Stimulated activated CD8-positive, alpha-beta memory T cell treated with anti-CD3 and anti-CD28 coated beads, Interleukin-4, amount 100 ng/mL, for 1 hour (primary cell): ENCODE measurements at places on chromosomes 1 and 21.

GRCh38 chr1:40984531-40984930 is 5.0 kb downstream of the CTPS1 start:
- no peak for DNase-seq

DNA sequence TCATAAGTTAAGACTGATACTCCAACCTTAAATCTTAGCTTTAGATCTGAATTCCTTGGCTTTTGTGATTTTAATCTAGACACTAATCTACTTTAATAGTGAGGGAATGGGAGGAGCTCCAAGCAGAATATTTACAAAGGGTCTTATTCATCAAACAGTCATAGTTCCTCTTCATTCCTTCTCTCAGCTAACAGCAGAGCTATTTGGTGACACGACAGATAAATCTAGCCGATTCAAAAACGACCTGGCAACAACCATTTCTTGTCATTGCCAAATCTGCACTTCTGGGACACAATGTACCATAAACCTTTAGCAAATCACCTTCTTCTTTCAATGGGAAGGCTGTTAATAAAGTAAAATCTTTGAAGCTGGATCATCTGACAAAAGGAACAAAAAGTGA is 52.8 kb upstream of the FOXD3 start:
- no peak for DNase-seq

- no peak for DNase-seq
Measured at GRCh38 chr1:11704194-11704529, 12.7 kb downstream of the DRAXIN start.

GRCh38 chr1:180185971-180186645 is 31.4 kb downstream of the QSOX1 start:
- no peak for DNase-seq

- no peak for DNase-seq
Measured at GRCh38 chr1:189405419-189405818, 1072.2 kb downstream of the BRINP3 start.

DNA sequence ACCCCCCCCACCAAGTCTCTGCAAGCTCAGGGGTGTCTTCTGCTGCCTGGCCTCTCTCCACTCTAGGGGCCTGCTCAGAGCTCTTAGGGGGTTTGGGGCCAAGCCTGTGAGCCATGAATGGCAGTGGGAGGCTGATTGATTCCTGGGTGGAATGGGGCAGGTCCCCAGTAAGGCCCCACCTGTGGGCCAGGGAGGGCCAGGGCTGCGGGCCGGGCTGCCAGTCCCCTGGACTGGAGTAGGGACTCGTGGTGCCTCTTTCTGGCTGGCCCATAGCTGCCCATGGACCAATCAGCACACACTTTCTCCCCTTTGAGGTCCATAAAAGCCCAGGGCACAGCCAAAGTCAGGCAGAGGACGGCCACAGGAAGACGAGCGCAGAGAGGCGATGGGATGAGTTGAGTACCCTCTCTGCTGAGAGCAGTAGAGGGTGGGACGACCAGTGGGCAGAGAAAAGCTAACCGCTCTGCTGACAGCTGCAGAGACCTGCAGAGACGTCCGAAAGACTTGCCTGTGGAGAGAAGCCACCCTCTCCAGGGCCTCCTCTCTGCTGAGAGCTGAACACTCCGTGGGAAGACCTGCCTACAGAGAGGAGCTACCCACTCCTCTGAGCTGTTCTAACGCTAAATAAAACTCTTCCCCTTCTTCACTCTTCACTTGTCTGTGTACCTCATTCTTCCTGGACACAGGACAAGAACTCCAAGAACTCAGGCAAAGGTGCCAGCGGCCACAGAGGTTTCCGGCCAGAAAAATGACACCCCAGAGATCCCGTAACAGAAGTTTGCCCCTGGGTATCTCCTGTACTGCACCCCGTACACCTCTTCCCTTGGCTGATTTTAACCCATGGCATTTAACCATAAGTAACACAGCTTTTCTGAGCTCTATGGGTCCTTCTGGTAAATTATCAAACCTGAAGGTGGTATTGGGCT is 38.2 kb upstream of the TARDBP start:
- no peak for DNase-seq

DNA sequence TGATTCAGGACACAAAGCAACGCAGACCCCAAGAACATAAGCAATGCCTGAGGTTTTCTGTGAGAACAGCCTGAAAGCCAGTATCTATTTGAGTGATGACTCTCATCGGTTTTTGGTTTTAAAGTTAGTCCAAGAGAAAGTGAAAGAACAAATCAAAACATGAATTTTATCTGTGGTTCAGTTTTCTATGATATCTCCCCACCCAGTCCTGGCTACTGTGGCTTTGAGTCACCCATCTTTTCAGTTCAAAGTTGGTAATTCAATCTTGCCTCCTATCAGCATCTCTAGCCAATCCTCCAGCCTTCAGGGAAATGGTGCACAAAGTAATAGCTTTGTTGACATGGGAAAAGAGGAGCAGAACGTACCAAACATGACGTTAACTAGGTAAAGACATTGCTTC is 40.5 kb upstream of the KRTAP19-8 start:
- DNase-seq = no peak

DNA sequence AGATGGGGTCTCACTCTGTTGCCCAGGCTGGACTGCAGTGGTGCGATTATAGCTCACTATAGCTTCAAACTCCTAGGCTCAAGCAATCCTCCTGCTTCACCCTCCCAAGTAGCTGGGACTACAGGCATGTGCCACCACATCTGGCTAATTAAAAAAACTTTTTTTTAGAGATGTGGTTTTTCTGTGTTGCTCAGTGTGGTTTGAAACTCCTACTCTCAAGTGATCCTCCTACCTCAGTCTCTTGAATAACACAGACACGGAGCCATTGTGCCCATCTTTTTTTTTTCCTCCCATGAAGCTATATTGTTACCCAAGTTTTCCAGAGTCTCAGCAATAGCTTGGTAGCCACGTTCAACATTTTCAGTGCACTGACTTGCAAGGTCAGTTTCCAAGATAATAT is 2.7 kb downstream of the GIPC2 start:
- no peak for DNase-seq

DNA sequence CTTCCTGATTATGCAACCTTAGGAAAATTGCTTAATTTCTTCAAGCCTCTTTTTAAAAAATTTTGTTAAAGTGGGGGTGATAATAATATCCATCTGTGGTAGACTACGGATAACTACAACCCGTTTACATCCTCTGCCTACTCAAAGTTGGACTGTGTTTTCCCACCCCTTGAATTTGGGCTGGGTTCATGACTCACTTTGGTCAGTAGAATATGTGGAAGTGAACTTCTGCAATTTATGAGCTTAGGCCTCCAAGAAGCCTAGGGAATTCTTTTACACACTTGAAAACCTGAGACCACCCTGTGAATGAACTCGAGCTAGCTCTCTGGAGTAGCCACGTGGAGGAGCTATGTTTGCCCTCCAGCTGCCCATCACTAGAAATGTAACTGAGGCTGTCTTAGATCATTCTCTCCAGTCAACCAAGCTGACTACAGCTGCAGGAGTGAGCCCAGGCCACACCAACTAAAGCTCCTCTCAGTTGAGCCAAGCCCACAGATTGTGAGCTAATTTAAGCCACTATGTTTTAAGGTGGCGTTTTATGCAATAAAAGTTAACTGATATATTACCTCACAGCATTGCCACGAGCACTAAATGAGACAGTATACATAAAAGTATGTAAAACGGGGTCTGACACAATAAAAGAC is 29.6 kb upstream of the CACHD1 start:
- no peak for DNase-seq

GRCh38 chr1:167517535-167518330 is 596 bp downstream of the CD247 start:
- DNase-seq = peak; percentile 74

DNA sequence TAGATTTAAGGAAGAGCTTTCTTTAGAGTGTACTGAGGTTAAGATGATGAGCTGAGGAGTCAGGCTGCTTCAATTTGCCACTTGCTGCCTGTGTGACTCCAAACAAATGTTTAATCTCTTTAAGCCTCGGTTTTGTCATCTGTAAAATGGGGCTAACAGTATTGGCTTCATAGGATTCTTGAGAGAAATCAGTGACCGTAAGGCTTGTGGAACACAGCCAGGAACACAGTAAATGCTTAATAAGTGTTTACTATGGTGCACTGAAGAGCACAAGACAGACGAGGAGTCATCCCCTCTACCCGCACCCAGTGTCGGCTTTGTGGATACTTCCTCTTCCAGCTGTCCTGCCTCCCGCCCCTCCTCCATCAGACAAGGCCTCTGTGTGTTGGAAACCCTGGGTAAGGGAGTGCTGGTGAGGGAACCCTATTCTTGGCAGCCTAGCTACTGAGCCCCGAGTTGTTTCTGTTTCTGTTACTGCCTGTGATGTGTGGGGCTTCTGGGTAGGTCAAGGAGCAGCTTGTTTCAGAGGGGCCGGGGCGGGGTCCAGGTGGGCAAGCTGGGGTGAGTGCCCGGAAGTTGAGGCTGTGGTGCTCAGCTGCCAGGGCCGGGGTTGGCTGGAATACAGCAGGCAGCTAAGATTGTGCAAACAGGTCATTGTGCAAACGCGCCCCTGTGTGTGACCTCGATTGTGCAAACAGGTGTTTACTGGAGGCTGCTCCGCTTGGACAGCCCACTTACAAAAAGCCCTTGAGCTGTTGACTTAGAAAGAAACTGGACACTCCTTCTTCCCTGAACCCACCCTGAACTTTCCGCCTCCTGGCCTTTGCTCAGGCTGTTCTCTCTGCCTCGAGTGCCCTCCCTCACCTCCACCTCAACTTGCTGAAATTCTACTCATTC is 4.0 kb upstream of the CSF3R start:
- DNase-seq = no peak

- DNase-seq = no peak
Measured at GRCh38 chr1:206456577-206457370, 13.5 kb upstream of the IKBKE start.

GRCh38 chr21:23003951-23004350 is 2005.7 kb downstream of the NCAM2 start:
- DNase-seq = no peak

GRCh38 chr1:223763251-223763650 is 50.9 kb downstream of the CAPN2 start:
- DNase-seq = no peak

DNA sequence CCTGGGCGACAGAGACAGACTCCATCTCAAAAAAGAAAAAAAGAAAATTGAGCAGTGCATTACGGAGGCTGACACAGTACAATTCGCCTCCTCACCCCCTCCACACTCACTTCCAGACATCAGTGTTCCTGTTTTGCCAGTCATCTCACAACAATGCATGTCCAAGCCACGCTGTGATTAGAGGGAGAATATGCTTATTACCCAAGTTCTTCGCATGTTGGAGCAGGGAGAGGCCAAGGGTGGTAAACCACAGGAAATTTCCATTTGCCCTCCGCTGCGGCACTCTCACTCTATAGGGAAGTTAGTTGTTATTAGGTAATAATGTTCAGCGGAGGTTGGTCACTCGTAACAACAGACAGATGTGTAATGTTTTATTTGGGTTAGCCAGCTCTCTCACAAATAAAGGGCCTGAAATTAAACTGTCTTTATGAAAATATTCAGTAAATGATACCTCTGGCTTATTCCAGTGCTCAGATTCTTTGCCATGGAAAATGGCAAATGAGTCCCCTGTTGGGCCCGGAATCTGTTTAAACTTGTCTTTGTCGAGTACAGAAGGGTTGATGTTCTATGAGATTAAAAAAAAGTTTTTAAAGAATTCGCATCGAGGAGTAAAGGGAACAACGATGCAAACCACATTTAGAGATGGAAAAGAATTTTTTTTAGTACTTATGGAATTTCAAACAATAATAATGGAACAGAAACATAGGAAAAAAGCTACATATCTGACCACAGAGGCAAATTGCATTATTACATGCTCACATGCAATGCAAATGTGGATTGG is 33.1 kb downstream of the KCNJ15 start:
- DNase-seq = no peak

- no peak for DNase-seq
Measured at GRCh38 chr1:115092175-115092574, 2.9 kb upstream of the TSPAN2 start.

DNA sequence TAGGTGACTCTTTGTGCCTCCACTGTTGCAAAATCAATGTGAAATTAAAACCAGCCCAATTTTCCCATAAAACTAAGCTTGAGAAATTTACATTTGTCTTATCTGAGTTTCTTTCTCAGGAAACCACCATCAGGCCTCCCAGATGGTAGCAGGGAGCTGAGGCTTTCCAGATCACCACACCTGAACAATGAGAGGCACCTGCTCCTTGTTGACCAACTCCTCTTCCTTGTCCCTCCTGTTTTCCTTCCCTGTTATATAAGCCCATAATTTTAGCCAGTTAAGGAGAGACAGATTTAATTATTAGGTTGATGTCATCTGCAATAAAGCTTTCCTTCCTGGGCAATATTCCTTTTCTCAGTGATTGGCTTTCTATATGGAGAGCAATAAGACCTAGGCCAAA is 32.0 kb upstream of the C1orf185 start:
- DNase-seq = no peak
